ENCODE measurements at places on chromosomes 11 and 22.

GRCh38 chr11:12717851-12718291, 43.6 kb downstream of the TEAD1 start:
- DNase-seq: no peak

DNA sequence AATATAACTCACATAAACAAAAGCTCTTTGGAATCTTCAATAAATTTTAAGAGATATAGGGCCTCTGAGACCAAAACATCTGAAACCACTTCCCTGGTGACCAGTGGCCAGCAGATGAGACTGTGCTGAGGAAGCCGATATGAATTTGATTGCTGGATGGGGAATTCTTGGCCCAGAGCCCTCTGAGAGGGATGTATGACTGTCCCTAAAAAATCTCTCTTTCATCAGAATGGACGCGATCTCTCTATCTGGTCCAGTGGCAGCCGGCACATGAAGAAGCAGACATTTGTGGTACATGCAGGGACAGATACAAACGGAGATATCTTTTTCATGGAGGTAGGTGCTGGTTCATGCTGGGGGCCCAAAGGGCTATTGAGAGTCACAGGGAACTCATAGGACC, 37.5 kb downstream of the MYBPC3 start:
- DNase-seq: peak; percentile 21

DNA sequence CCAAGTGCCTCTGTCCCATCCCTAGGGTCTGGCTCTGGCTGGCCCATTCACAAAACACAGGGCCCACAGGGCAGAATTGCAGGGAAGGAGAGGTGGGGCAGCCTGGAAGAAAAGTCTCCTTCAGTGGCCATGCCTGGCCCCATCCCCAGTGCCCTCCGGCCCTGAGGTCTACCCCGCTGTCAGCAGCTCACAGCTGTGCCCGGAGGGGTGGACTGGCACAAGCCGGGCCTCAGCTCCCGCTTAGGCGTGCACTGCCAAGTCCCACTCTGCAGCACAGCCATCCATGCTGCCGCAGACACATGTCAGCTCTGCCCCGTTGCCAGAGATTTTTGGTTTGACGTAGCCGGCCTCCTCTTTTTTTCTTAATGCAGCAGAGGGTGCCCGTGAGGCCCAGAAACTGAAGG, 3.9 kb upstream of the SCN2B start:
- DNase-seq: peak; percentile 53

DNA sequence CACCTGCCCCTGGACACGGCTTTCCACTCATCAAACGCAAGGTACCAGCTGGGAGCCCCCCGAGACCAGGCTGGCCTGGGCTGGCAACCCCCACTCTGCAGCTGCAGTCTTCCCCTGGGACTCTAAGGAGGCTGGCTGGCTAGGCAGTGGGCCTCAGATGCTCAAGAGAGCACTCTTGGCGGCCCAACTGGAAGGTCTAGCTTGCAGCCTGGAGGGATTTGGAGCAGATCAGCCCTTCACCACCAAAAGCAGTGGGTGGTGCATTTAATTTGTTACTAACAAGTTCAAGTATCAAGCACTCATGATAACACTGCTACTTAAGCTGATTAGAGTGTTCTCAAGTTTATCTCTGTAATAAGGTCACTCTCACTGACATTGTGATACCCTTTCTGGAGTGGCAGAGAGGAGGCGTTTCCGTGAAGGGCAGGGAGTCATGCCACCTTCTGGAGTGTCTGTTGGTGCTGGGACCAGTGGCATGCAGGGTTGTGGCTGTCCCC, 21.5 kb downstream of the C22orf23 start:
- DNase-seq: no peak

GRCh38 chr22:40951795-40952605, 822 bp downstream of the RBX1 start:
- DNase-seq: peak; percentile 7

GRCh38 chr11:10409207-10409661, 45.8 kb upstream of the AMPD3 start:
- DNase-seq: no peak

GRCh38 chr11:49505231-49505630, 296.8 kb upstream of the FOLH1 start:
- no peak for DNase-seq

DNA sequence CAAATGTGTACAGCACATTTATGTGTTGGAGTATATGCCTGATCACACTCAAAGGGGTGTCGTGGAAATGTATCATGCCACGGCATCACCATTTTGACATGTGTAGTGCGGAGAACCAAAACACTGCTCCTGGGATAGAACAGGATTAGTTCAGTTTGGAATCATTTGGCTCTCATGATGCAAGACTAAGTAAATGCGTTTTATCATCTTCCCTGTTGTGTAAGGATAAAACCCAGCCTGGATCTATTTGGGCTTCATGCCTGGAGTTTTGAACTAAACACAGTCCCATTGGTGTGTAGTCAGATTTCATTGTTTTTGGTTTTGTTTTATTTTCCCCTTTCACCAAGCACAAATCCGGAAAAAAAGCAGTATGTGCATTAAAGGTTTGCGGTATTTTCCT, 574.3 kb downstream of the NTM start:
- DNase-seq: peak; percentile 87

DNA sequence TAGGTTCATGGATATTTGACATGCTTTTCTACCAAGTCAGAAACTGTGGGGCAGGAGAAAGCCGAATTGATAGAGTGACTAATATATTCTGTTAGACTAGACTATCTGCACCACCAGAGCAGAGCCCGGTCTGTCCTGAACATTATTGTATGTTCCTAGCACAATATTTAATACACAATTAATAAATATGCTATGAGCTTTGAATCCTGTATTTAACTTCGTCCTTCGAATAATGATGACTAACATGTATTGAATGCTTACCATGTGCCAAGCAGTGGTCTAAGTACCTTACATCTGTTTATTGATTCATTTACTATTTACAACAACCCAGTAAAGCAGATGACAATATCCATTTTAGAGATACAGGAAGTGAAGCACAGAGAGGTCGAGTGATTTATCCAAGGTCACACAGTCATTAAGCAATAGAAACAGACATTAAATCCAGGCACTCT, 44.8 kb upstream of the ANO3 start:
- DNase-seq: peak; percentile 21

- DNase-seq: peak; percentile 12
Observed at GRCh38 chr11:68181719-68182451, 31.2 kb downstream of the KMT5B start.

DNA sequence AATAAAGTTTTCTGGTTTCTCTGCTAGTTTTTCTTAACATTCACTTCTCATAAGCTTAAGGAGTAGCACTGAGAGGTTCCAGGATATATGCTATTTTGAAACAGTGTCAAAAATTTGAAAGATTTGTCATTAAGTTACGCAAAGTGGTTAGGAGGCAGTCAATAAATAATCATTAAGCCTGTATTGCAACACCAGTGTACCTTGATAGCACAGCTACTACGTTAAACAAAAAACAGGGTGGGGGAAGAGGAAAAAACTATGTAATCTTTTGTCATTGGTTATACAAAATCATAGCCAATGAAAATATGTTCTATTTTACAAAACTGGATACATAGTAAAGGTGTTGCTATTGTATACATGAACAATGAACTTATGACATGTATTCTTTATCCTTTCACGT, 30.4 kb upstream of the PITPNB start:
- DNase-seq: no peak

GRCh38 chr22:24992946-24993345, 40.4 kb downstream of the KIAA1671 start:
- DNase-seq: no peak

DNA sequence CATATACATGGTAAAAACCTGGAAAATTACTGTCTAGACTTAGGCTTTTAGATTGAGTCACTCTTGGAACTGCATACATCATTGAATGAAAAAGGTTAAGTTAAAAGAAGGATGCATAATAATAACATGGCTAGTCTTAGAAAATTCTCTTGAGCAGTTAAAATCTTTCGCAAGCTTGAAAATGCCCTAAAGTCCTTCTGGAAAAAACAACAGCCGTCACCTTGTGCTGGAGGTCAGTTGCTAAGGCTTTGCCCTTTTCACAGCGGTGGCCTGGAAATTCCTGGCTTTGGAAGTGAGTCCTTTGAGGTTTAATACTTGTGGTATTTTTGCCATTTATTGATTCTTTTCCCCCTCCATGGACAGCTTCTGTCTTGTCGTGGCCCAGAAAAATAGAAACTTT, 17.4 kb upstream of the FBLN1 start:
- no peak for DNase-seq

DNA sequence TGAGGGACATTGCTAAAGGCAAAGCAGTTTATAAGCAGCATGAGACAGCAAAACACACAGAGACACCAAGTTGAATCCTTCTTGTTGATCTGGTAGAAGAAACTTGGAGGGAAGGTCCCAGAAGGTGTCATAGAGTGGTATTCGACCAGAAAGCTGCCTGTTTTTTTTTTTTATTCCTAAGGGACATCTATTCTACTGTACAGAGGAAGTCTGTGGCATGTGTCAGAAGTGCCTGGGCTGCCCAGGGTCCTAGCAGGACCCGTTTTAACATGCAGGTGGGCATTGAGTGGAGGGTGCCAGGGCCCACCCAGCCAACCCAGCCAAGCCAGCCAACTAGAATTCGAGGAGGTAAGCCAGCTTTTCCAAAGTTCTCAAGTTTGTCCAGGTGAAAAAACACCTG, 68.0 kb upstream of the ATXN10 start:
- no peak for DNase-seq

- DNase-seq: no peak
Observed at GRCh38 chr11:124752471-124753102, 532 bp upstream of the VSIG2 start.

DNA sequence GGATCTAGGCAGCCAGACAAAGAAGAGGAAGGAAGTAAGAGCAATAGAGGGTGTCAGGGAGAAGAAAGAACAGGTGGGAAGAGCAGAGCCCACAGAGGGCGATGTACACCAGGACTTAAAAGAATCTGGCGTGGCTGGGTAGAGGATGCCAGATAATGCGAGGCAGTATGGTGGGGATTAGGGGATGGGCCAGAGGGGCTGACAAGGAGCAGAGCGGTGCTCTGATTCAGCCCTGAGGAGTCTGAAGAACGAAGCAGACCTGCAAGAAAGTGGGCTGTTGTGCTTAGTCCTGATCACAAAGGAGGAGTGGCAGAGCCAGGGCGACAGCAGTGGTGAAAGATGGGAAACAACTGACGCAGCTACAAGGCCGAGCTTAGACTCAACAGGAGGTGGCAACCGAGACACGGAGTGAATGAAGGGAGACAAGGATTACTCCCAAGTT, 163.7 kb downstream of the LARGE1 start:
- DNase-seq: no peak

GRCh38 chr11:78731027-78731426, 156.4 kb upstream of the NARS2 start:
- DNase-seq: no peak

DNA sequence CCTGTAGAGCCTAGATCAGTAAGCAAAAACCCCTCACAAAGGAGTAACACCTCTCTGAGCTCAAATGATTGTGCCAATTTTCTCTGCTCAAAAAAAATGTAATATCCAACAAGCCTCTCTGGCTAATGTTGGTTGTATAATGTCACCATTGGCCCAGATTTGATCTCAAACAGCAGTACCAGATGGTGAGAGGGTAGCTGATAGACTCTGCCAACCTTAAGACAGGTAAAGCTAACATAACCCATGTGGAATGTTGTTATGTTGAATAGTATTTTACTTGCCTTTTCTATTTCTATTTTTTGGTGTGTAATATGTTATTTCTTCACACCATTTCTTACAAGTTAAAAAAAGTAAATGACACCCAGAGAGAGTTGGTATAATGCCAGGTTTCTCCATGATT, 166.7 kb upstream of the GUCY1A2 start:
- DNase-seq: no peak
